ENCODE measurements at places on chromosomes 13 and 19. TPM values are rescaled to one million over a fixed set of nuclear protein-coding genes. Genes with fewer than 3 reads are reported as not detected.
A peak's percentile ranks its signal among the peaks of the same experiment; 100 is the strongest.

GRCh38 chr19:1668486-1669270 is 16.3 kb upstream of the TCF3 start:
- H3K27ac ChIP-seq, result peak overlapping the region; percentile 96
- no peaks in the 10 kb centered on the region for H3K36me3 ChIP-seq
- H3K4me3 ChIP-seq, result peak overlapping the region; percentile 51
- peaks cover 6% of the 10 kb centered on the region for H3K27me3 ChIP-seq

DNA sequence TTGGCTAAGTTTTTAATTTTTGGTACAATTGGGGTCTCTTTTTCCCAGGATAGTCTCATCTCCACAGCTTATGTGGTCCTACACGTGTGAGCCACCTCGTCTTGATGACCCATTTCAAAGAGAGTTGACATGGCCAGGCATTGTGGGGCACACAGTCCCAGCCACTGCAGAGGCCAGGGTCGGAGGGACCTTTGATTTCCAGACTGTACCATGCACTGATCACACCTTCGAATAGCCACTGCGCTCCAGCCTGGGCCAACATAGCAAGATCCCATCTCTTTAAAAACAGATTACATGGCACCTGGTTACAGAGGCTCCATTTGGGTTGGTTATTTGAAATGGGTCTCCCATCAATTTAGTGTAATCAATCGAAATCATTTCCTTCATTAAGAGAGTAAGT is 71.6 kb downstream of the DPRX start:
- H3K27ac ChIP-seq, result no peak overlapping the region
- H3K27me3 ChIP-seq, result no peaks in the 10 kb centered on the region
- no peak for DNase-seq
- no peaks in the 10 kb centered on the region for H3K4me1 ChIP-seq
- no peaks in the 10 kb centered on the region for H3K36me3 ChIP-seq
- H3K4me3 ChIP-seq, result no peak overlapping the region

Gene POLR2E
- total RNA-seq, result 176 TPM

DNA sequence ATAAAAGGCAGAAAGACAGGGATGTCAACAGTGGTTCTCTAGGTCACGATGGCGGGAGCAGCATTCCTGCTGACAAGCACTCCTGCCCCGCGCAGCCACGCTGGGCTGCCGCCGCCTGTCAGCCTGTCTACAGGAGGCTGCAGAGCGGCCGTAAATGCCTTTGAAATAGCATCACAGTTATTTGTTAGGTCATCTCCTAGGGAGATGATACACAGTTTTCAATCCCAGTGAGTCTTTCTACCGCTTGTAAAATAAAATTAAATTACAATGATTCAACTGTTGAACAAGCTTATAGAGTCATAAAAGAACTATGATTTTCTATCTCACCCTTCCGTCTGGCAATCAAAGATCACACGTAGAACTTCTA is 7.3 kb upstream of the SLC7A9 start:
- H3K4me3 ChIP-seq, result no peak overlapping the region
- no peaks in the 10 kb centered on the region for H3K36me3 ChIP-seq
- no peaks in the 10 kb centered on the region for H3K4me1 ChIP-seq
- DNase-seq, result no peak
- no peaks in the 10 kb centered on the region for H3K27me3 ChIP-seq

DNA sequence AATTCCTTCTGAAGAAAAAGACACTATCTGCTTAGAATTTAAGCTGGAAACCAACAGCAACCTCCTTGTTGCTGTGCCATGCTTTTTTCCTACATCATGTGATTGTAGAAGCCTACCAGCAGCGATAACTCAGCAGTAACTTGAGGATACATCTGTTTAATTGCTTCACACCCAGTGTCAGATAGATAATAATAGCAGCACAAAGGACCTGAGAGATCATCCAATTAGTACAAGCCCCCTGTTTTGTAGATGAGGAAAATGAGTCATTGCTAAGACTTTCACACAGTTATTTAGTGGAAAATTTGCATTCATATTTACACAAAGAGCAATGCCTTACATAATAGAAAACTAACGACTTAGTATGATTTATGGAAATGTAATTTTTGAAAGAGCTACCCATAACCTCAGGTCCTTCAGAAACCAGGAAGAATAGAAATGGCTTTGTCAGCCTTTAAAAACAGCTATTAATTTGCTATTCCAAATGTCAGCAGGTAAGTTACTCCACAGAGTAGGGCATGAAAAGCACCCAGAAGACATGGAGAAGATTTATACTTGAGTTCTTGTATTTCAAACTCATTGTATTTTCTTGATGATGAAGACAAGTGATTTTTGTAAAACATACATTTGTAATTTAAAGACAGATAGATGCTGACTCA is 93.7 kb upstream of the SGCG start:
- 0 out of 2 replicates have a peak, but pooled peaks cover 2% of the 10 kb centered on the region for H3K4me1 ChIP-seq
- peaks cover 5% of the 10 kb centered on the region for H3K27me3 ChIP-seq
- H3K36me3 ChIP-seq, result no peaks in the 10 kb centered on the region
- no peak overlapping the region for H3K4me3 ChIP-seq

Gene FUT6
- 2.0 TPM for total RNA-seq

Gene GFY
- total RNA-seq, result not detected

Gene LRRC4B
- total RNA-seq, result 0.02 TPM

DNA sequence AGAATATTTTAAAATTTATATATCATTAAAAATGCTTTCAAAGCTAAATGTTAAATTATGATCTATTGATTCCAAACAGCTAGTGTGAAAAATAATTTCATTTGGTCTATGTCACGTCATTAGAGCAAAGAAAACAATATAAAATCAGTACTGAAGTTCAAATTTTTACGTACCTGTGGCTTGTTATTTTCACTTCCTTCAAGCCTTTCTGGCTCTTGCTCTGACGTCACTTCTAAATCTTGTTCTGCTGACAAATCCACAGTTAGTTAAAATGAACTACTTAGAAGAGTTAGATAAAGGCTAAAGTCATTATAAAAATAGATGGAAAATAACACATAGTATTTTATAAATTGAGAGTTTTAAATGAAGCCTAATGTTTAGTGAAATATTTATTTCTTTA is 147.7 kb upstream of the TUBA3C start:
- no peak overlapping the region for H3K27ac ChIP-seq
- peaks cover 3% of the 10 kb centered on the region for H3K27me3 ChIP-seq
- no peaks in the 10 kb centered on the region for H3K4me1 ChIP-seq
- no peak overlapping the region for H3K4me3 ChIP-seq
- H3K36me3 ChIP-seq, result no peaks in the 10 kb centered on the region

Gene IGFL2
- total RNA-seq, result not detected

Gene CLEC17A
- total RNA-seq, result 0.04 TPM

DNA sequence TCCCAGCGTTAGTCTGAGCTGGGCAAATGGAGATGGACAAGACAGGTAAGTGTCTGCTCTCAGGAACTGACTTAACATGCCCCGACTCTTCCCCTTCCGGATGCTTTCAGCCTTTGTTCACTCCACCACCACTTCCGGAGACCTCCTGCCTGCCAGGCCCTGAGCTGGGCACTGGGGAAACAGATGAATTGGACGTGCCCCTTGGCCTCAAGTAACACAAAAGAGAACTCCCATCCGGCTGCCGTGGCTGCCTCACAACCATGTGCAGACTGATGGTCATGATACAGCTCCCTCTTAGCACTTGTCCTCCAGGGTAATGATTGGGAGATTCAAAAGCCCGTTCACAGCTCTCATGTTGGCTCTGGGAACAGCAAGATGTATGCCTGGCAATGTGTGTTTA is 6.9 kb downstream of the ZNF784 start:
- no peak overlapping the region for H3K4me3 ChIP-seq
- peaks cover 24% of the 10 kb centered on the region for H3K36me3 ChIP-seq
- H3K27ac ChIP-seq, result no peak overlapping the region
- no peak for DNase-seq

GRCh38 chr13:99459099-99459850 is 42.0 kb upstream of the TM9SF2 start:
- no peak overlapping the region for H3K4me3 ChIP-seq
- H3K27ac ChIP-seq, result no peak overlapping the region
- H3K4me1 ChIP-seq, result no peaks in the 10 kb centered on the region
- H3K36me3 ChIP-seq, result no peaks in the 10 kb centered on the region
- no peaks in the 10 kb centered on the region for H3K27me3 ChIP-seq
- DNase-seq, result no peak

Gene POMP
- 198 TPM for total RNA-seq

DNA sequence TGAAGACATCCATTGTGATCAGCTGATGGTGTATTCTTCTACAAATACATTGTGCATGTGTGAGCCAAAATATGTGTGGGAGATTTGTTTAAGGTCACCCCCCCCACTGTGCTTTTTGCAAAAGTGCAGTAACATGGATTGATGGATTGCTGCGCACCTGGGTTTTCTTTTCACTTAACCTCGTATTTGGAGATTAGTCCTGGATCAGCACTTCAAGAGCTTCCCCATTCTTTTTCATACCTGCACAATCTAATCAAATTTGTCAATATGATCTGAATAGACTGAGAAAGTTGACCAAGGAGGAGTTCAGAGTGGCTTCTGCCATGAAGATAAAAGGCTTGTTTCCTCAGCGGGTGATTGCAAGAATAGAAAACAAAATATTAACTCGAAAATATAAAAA is 23.7 kb downstream of the NAA16 start:
- no peak for DNase-seq
- H3K4me1 ChIP-seq, result no peaks in the 10 kb centered on the region
- H3K36me3 ChIP-seq, result peaks cover 53% of the 10 kb centered on the region
- no peaks in the 10 kb centered on the region for H3K27me3 ChIP-seq

Gene ZNF582
- total RNA-seq, result 2.5 TPM

- H3K4me3 ChIP-seq, result no peak overlapping the region
- no peaks in the 10 kb centered on the region for H3K36me3 ChIP-seq
- no peak overlapping the region for H3K27ac ChIP-seq
- H3K4me1 ChIP-seq, result no peaks in the 10 kb centered on the region
- peaks cover 20% of the 10 kb centered on the region for H3K27me3 ChIP-seq
These were observed 61.6 kb upstream of the GPR12 start for GRCh38 chr13:26822146-26822545.

GRCh38 chr13:98351636-98352035 is 174.6 kb upstream of the RNF113B start:
- H3K27ac ChIP-seq, result no peak overlapping the region
- H3K36me3 ChIP-seq, result no peaks in the 10 kb centered on the region
- H3K4me3 ChIP-seq, result no peak overlapping the region
- no peak for DNase-seq

Gene LIG1
- 57.0 TPM for total RNA-seq

Gene ZNF708
- 17.2 TPM for total RNA-seq

Gene ZNF823
- 8.7 TPM for total RNA-seq

GRCh38 chr13:90534617-90535370 is 812.7 kb upstream of the MIR17HG start:
- H3K4me3 ChIP-seq, result no peak overlapping the region
- no peaks in the 10 kb centered on the region for H3K36me3 ChIP-seq
- H3K27me3 ChIP-seq, result no peaks in the 10 kb centered on the region
- no peak overlapping the region for H3K27ac ChIP-seq
- DNase-seq, result no peak

GRCh38 chr19:7526059-7526929 is 3.9 kb downstream of the MCOLN1 start:
- no peak overlapping the region for H3K4me3 ChIP-seq
- DNase-seq, result no peak
- H3K4me1 ChIP-seq, result peaks cover 4% of the 10 kb centered on the region
- no peaks in the 10 kb centered on the region for H3K27me3 ChIP-seq

Gene GPR4
- 0.14 TPM for total RNA-seq

- H3K36me3 ChIP-seq, result no peaks in the 10 kb centered on the region
- H3K27me3 ChIP-seq, result no peaks in the 10 kb centered on the region
- no peak overlapping the region for H3K27ac ChIP-seq
- peaks cover 34% of the 10 kb centered on the region for H3K4me1 ChIP-seq
These were observed 98.4 kb downstream of the STK24 start for GRCh38 chr13:98478189-98479129.

- no peak overlapping the region for H3K27ac ChIP-seq
- H3K36me3 ChIP-seq, result no peaks in the 10 kb centered on the region
- DNase-seq, result no peak
- H3K4me1 ChIP-seq, result no peaks in the 10 kb centered on the region
These were observed 326.3 kb downstream of the DCLK1 start for GRCh38 chr13:35804901-35805300.

Gene MAP4K1
- total RNA-seq, result 1.5 TPM

Gene SIX5
- total RNA-seq, result 6.0 TPM

DNA sequence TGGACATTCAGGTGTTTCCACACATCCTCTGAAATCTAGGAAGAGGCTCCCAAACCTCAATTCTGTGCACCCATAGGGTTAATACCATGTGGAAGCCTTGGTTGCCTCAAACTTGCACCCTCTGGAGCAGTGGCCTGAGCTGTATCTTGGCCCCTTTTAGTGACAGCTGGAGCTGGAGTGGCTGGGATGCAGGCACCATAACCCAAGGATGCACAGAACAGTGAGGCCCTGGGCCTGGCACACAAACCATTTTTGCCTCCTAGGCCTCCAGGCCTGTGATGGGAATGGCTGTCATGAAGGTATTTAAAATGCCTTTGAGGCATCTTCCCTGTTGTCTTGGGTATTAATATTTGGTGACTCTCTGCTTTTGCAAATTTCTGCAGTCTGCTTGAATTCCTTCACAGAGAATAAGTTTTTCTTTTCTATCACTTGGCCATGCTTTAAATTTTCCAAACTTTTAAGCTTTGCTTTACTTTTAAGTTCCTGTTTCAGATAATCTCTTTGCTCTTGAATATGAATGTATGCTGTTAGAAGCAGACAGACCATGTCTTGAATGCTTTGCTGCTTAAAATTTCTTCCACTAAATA is 1594.5 kb upstream of the PCDH20 start:
- H3K27ac ChIP-seq, result no peak overlapping the region
- H3K36me3 ChIP-seq, result no peaks in the 10 kb centered on the region
- no peaks in the 10 kb centered on the region for H3K27me3 ChIP-seq

Gene S1PR5
- total RNA-seq, result 2.4 TPM

DNA sequence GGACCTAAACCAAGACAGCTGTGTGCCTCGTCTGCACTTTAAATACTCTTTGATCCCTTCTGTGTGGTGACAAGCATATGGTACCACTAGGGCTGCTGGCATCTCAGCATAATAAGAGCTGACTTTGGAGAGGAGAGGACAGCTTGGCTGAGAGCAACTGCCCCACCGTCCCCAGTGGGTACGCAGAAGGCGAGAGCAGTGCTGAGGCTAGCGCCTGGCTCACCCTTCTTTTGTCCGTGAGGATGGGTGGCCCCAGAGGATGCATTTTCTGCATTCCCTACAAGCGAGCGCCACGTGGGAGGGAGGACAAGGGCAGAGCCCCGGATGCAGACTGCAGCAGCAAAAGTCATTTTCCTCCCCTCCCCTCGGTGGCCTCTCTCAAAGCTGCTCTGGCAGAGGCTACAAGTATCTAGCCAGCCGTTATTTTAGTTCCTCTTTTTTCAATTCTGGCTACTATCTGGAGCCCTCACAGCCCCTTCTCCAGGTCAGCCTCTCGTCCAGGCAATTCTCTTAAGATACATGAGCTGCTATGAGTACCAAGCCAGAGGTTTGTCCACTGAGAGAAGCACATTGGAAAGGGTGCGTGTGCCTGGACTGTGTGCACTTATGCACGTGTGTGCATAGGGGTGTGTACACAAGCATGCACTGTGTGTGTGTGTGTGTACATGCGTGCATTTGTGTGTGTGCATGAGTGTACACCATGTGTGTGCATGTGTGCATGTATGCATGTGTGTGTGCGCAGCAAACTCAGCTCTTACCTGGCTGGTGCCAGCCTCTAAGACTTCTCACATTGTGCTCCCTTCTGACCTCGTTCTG is 51.3 kb downstream of the RAB20 start:
- no peak overlapping the region for H3K4me3 ChIP-seq
- H3K4me1 ChIP-seq, result no peaks in the 10 kb centered on the region
- no peaks in the 10 kb centered on the region for H3K27me3 ChIP-seq
- H3K36me3 ChIP-seq, result peaks cover 48% of the 10 kb centered on the region
- no peak overlapping the region for H3K27ac ChIP-seq
- DNase-seq, result no peak
